ENCODE measurements at places on chromosomes 5 and 9.

GRCh38 chr5:120808606-120809005, 344.5 kb downstream of the PRR16 start:
- no peak for DNase-seq

- no peak for DNase-seq
These were observed 314.0 kb downstream of the AGTPBP1 start for GRCh38 chr9:85427772-85428171.

GRCh38 chr9:114621975-114622609, 11.0 kb downstream of the TMEM268 start:
- DNase-seq: no peak

- DNase-seq: no peak
These were observed 948.9 kb upstream of the ARRDC3 start for GRCh38 chr5:92332039-92332438.

DNA sequence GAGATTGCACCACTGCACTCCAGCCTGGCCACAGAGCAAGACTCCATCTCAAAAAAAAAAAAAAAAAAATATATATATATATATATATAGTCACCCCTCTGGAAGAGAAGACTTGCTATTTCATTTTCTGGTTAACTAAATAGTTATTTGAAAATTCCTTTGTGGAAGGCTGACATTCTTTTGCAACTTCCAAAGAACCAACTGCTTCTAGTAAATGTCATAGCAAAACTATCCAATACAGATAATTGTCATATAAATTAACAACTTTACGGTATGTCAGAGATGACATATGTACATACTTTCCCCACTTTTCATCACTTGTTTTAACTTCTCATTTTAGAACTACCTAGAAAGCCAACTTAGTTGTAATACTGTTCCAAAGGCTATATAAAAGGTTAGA, 50.9 kb downstream of the PRUNE2 start:
- DNase-seq: no peak

- DNase-seq: no peak
These were observed 48.1 kb upstream of the COL5A1 start for GRCh38 chr9:134593286-134594077.

GRCh38 chr9:93674580-93675335, 98.4 kb downstream of the PHF2 start:
- peak; percentile 3 for DNase-seq

GRCh38 chr9:78777747-78778146, 480.8 kb downstream of the PSAT1 start:
- no peak for DNase-seq

DNA sequence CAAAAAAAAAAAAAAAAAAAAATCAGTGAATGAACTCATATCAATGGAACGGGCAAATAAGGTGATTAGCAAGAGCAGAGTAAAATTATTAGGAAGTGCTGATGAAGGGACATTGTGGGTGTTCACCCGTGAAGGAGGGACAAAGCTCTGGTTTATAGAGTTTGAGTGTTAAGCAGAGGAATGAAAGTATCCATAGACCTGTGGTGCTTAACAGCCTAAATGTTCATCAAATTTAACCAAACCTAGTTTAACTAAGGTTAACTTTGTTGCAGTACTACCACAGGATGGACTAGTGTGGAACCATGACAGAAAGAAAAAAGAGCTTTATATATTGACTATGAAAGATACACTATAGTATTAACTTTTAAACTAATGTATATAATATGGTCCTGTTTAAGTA, 44.1 kb upstream of the TNFAIP8 start:
- no peak for DNase-seq

GRCh38 chr9:113781896-113782295, 94.2 kb upstream of the ZNF618 start:
- no peak for DNase-seq

DNA sequence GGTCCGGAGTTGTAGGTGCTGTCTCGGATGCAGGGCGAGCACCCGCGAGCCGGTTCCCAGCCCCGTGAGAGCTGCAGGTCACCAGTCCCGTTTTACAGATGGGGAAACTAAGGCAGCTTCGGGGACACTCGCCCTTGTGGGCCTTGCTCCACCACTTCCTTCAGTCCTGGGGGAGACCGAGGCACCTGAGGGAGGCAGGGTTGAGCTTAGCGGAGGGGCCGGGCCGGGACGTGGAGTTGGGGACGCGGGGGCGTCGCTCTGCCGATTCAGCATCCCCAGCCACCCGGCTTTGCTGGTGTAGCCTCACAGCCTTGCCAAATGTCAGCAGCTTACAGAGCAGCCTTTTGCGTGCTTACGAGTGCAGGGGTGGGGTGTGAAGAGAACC, 530 bp downstream of the BBLN start:
- peak; percentile 64 for DNase-seq

- no peak for DNase-seq
These were observed 411.2 kb upstream of the SLC30A5 start for GRCh38 chr5:68682400-68683160.

DNA sequence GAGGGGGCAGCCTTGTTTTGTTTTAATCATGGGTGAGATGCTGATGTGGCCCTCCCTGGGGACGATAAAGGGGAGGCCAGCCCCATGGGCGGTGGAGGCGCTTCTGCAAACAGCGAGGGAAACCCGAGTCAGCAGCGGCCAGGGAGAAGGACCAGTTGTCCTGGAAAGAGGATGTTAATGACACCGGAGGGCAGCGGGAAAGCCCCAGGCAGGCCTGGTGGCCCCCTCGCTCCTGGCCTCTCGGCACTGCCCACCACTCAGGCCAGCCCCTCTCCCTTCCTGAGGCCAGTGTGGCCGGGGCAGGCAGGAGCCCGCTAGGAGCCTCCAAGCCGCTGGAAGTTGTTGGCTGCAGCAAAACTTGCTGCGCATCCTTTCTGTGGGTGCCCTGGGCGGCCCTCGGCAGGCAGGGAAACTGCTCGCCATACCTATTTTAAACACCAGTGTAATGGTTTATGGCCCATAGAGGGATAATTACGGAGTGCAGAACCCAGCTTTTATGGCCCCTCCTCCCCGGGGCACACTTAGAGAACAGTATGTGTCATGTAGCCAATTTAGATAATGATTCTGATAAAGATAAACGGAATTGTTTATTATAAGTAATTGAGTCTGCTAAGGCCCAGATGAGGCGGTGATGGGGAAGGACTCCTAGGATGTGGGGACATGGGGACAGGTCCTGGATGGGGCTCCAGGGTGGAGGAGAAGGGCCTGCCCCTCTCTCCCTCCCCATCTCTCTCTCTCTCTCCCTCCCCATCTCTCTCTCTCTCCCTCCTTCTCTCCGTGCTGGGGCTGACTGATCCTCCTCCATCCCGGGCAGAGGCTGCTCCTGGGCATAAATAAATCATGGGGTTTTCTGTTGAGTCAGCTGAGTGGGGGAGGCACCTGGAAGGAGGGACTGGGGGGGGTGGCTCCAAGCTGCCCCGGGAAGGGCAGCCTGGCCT, 36.9 kb downstream of the LMX1B start:
- no peak for DNase-seq

DNA sequence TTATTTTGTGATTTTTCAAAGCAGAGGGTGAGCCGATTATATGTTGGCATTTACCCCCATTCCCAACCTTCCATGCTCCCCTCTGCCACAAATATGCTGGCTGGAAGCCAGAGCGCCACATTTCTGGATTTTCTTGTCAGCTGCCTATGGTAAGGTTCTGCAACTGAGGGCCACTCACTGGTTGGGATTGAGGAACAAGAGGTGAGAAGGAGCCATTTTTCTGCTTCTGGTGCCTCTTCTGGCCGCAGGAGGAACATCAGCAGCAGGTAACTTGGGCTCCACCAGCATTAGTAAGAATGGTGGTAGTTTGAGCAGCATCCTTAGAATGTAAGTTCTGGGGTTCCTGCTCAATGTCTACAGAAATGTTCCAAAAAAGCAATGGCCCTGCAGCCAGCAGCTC, 159.5 kb upstream of the MAST4 start:
- no peak for DNase-seq

GRCh38 chr5:72269411-72269780, 50.6 kb downstream of the MRPS27 start:
- no peak for DNase-seq
